ENCODE measurements at places on chromosomes 6 and 20.

GRCh38 chr6:25963426-25964123 is 973 bp downstream of the TRIM38 start:
- no peak for DNase-seq

- no peak for DNase-seq
Observed at GRCh38 chr6:167396659-167397490, 72.0 kb downstream of the TTLL2 start.

- no peak for DNase-seq
Observed at GRCh38 chr20:32526541-32526940, 58.6 kb downstream of the NOL4L start.

DNA sequence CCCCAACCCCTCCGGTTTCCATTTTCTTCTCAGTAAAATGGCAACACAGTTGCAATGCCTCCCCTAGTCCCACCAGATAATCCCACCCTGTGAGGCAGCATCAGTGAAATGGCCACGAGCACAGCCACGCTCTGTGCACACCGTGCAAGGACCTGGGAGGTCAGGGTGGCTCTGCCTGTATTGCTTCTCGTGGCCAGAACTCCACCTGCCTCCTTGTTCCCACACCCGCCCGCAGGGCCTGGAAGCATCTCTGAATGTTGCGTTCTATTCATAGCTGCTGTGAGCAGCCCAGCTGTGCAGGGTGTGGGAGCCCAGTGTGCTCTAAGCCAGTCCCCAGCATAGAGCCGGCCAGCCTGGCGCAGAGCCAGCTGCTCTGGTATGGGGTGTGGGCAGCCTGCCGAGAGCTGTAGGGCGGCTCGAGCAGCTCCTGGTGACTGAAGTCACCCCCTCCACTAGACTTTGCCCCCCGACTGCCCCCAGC is 161.1 kb downstream of the DLL1 start:
- no peak for DNase-seq

DNA sequence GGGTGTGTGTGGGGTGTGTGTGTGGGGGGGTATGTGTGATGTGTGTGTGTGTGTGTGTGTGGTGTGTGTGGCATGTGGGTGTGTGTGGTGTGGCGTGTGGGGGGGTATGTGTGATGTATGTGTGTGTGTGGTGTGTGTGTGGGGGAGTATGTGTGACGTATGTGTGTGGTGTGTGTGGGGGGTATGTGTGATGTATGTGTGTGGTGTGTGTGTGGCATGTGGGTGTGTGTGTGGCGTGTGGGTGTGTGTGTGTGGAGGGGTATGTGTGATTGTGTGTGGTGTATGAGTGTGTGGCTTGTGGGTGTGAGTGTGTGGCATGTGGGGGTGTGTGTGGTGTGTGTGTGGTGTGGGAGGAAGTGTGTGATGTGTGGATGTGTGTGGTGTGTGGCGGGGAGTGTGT is 442.3 kb downstream of the PREX1 start:
- no peak for DNase-seq

- no peak for DNase-seq
Observed at GRCh38 chr6:135546680-135547418, 49.3 kb upstream of the AHI1 start.
